Uterus (tissue), 4 donors: ENCODE measurements at places on chromosomes 13 and 19. TPM values are rescaled to one million over a fixed set of nuclear protein-coding genes. Genes with fewer than 3 reads are reported as not detected.

DNA sequence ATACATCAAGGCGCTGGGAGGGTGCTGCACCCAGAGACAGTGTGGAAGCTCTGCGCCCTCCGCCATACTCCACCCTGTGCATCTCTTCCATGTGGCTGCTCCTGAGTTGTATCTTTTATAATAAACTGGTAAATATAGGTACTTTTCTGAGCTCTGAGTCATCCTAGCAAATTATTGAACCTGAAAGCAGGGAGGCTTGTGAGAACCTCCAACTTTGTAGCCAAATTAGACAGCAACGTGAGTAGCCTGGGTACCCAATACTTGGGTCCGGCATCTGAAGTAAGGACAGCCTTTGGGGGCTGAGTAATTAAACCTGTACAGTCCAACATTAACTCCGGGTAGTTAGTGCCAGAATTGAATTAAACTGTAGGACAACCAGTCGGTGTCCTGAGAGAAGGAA lies 57.4 kb downstream of the RUBCNL start:
- no peak for DNase-seq

CDX2 gene
- total RNA-seq, result 0.29 TPM

DNA sequence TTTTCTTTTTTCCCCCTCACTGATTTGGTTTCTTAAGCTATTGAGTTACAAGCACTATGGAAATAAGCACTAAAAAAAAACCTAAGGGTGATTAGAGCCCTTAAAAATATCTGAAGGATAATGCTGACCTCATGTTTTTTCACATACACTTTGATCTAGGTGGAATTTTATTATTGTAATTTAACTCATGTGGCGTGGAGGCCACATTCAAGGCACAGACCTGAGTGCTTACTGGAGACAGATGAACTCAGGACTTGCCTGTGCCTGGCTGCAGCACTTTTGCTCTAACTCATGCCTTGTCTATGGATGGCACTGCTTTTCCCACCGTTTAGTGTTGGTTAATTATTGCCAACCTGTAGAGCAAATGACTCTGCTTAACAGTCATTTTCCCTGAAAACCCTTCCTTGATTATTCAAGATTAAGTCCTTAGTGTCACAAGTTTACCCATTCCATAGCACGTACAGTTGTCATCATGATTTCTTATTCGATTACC lies 541.4 kb downstream of the GPC6 start:
- no peak for DNase-seq

DNA sequence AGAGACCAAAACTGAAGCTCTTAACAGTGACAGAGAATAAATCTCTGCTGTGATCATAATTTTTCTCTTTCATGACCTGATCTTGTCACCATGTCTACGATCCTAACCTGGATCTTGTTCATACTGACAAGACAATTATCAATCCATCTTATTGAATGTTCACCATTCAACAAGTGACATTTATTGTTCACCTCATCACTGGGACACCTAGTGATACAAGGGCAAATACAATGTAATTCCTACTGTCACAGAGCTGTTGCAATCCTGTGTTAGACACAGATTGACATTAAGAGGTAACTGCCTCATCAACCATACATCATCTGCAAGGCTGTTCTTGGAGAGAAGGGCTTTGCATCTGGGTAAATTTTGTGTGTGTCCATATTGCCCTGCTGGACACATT lies 942.4 kb upstream of the PRR20A start:
- no peak for DNase-seq

GRCh38 chr13:31209172-31209840 lies 9.5 kb downstream of the B3GLCT start:
- peak; percentile 69 for DNase-seq

DNA sequence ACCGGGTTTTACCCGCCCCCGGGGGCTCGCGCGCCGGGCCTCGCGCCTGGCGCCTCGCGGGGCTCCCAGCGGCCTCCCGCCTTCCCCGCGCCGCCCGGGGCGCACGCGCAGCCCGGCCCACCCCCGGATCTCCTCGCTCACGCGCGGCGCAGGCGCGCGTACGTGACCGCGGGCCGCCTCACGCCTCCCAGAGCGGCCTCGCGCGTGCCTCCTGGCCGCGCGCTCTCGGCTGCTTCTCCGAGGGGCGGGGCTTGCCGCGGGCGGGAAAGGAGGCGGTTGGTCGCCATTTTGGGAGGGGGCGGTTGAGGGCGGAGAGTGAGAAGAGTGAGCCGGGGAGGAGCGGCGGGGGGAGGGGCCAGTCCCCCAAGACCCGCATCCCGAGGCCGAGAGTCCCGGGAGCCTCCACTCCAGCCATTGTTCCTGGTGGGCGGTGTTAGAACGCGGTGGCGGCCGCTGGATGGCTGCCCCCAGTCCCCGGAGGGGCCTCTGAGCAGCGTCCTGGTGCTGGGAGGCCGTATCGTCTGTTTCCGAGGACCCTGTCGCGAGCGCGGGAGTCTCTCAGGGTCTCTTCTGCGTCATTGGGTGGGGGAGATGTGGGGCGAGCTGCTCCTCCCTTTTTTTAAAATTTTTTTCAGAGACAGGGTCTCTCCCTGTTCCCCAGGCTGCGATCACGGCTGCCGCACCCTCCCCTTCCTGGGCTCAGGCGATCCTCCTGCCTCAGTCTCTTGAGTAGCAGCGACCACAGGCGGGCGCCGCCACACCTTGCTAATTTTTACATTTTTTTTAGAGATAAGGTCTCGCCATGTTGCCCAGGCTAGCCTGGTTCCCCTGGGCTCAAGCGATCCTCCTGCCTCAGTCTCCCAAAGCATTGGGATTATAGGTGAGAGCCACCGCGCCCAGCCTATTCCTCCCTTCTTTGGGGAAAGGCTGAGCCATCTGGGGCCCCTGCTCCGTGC lies at the start of gene ZNF541:
TSS of gene ZNF541 (minus strand) at position 78 of the 956 bp plus-strand sequence. CDS start 17,292 bp downstream, outside the sequence.
- DNase-seq, result peak; percentile 31

DNA sequence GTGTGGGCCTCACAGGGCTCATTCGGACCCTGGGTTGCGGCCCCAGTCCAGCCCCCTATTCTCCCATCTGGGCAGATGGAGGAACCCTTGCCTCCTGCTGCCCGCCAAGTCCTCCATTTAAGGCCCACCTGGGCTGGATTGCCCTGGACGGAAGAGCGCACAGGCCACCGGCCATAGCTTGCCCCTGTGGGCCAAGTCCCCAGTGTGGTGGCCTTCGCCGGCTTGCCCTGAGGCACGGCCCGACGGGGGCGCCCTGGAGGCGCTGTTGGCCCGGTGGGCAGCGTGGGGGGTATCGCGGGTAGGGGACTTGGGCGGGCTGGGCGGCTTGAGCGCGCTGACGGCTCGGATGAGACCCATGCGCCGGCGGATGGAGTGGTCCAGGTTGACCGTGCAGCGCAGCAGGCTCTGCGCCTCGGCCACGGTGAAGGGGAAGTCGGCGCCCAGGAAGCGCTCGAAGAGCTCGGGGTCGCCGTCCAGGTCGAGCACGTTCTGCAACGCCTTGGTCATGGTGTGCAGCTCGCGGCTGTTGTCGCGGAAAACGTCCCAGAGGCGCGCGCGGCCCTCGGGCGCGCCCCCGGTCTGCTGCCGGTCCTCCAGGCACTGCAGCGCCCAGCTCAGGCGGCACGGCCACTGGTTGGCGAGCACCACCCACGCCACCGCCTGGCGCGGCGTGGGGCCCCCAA lies 8.8 kb downstream of the NKPD1 start:
- no peak for DNase-seq

TSHZ3 gene
- total RNA-seq, result 26.6 TPM

DNA sequence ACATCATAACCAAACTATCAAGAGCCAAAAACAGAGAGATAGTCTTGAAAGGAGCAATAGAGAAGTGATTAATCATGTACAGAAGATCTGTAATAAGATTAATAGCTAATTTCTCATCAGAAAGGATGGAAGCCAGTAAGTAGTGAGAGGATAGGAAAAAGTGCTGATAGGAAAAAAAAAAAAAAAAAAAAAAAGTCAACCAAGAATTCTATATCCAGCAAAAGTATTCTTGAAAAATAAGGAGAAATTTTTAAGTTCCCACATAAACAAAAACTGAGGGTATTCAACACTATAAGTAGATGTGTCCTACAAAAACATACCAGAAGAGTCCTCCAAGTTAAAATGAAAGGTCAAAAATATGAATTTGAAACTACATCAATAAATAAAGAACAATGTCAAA lies 218.7 kb upstream of the GPC6 start:
- DNase-seq, result no peak

DNA sequence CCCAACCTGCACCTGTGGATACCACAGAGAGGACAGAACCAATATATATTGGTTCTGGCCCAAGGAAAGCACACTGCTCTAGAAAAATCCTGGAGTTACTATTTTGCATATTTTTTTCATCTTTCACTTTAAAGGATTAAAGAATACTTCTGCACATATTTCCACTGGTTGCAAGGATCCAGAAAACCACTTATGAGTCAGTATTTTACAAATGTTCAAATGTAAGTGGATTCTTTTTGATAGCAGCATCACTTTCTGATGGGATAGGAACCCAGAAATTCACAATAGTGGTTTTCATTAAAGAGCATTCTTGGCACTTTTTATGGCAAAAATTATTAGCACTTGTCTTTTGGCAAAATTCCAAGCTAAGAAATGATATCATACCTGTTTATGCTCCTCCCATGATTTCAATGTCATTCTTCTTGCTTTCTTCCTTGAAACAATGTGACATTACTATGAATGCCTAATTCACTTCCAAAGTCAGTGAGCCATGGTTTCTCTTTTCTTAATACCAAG lies 38.2 kb downstream of the MZT1 start:
- DNase-seq, result no peak

CBLC gene
- total RNA-seq, result 0.29 TPM
